Omental fat pad (tissue), 4 donors: ENCODE measurements at places on chromosomes 1 and 21.
A peak's percentile ranks its signal among the peaks of the same experiment; 100 is the strongest.

DNA sequence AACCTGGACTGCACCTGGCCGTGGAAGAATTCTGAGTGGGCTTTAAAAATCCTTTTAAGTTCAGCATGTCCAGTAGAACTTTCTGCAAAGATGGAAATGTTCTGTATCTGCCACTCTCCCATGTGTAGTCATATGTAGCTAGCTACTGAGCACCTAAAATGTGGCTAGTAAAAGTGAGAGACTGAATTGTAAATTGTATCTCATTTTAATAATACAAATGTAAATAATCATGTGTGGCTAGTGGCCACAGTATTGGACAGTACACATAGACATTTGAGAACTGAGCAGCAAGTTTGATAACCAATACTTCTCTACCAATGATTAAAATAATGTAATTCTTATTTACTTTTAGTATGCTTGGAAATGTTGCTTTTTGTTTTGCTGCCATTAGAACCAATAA is 57.3 kb downstream of the PHACTR4 start:
- DNase-seq = no peak

DNA sequence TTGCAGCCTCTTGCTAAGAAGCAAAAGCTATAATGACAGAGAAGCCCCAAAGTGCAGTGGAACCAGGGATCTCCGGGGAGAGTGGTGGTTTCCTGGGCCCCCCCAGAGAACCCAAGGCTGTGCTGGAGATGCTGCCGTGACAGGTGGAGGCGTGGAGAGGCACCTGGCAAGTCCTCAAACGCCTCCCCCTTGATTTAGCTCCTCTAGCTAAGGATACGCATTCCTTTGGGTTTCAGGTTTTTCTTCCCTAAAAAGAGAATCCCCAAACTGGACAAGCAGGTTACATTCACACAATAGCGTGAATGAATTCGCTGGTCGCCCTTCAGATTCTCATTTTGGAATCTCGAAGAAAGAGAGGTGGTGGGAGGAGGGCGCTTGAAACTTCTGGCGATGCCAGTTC is 853 bp upstream of the ATP1A1 start:
- no peak for DNase-seq

- DNase-seq = no peak
Observed at GRCh38 chr1:203305809-203306088, 430 bp downstream of the BTG2 start.

DNA sequence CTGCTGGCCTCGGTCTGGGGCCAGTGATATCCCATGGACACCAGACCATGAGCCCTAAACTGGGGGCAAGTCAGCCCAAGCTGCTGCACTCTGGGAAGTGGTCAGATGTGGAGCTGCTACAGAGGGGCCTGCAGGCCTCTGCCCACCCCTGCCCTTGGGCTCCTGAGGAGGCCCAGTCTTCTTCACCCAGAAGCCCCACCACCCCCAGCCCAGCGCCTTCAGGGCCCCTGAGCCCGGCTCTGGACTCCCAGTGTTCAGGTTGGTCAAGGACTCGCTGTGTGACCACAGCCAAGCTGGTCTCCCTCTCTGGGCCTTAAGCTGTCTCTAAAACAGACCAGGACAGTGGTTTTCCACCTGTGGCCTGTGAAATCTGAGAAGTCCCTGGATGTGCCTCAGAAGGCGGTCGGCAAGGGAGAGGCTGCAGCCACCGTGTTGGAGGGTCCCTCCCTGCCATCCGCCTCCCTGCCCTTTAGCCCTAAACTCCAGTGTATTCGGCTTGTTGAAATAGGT is 79.7 kb upstream of the TMEM51 start:
- DNase-seq = no peak

DNA sequence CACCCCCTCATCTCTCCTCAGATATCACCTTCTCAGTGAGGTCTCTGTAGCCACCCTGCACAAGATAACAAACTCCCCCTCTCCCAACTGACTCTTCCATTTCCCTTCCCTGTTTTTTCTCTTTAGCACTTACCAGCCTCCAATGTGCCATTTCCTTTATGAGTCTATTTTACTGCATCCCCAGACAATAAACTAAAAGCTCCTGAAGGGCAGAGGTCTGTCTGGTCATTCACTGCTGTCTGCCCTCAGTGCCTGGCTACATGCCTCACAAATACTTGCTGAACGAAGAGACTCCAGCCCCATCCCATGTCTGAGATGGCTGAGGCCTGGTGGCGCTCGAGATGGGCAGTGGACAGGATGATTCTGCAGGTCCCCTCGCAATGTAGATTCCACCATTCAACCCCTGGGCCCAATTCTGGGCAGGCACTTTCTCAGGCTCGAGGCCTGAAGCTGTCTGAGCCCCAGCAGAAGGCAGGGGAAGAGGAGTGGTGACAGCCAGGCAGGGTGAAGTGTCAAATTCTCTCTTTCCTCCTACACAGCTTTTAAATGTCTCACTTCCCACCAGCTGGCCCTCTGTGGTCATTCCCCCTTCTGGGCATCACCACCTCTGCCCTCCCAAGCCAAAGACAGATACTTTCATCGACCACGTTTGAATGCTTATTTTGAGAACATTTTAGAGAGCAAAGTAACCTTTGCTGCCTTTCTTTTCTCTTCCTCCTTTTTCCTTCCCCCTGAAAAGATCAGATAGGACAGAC is 6.6 kb downstream of the LRRN2 start:
- no peak for DNase-seq

DNA sequence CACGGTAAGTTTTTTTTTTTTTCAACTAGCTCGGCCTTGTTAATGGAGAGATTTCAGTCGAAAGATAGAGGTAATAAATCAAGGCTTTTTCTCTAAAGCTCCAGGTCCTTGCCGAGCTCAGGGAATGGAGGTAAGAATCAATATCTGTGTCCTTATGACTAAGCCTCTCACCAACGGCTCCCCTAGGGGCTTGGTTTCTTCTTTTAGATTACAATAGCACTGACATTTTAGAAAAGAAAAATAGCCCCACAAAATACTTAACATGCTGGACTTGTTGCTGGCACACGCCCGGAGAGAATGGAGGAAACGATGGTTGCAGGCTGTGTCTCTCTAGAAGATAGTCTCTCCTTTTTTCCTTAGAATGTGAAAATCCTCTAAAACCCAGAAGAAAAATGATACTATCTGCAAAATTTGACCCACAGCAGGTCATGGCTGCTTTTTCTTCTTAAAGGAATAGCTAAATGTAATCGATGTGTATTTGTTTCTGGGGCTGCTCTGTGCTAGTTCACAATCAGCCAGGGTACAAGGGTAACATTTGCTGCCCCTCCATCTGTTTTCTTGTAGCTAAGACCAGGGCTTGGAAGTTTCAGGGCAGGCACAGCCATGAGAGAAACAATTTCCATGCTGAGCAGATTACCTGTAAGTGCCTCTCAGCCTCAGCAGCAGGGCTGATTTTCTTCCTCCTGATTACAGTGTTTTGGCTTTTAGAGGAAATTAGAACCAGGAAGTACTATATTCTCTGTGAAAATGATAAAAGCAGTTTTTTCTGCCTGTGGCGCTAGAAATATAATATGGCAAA is 86.2 kb upstream of the GNG12 start:
- DNase-seq = no peak

DNA sequence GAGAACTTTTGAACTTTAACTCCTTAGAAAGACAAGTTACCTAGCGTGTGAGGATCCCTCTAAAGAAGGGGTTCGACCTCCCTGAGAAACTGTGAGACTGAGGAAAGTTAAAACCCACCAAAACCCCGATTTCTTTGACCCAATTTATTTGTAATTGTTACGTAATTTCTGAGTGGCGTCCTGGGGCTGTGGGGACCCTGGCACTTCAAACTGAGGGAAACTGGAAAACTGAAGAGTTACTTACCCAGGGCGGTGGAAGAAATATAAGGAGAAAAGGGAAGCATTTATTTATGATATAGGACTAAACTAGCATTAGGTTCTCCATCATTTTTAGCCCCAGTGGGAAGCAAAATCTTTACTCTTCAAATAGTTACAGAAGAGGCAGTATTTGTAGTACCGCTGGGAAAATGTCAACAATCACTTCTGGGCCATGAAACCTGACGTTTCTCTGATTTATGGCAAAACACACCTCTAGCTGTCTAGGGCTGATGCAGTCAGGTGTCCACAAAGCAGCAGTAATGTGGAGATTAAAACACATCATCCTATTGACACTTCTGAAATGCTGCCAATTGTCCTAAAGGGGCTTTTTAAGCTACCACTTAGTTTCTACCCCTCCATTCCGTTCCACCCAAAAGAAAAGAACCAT is 430 bp downstream of the S100B start:
- DNase-seq = no peak

DNA sequence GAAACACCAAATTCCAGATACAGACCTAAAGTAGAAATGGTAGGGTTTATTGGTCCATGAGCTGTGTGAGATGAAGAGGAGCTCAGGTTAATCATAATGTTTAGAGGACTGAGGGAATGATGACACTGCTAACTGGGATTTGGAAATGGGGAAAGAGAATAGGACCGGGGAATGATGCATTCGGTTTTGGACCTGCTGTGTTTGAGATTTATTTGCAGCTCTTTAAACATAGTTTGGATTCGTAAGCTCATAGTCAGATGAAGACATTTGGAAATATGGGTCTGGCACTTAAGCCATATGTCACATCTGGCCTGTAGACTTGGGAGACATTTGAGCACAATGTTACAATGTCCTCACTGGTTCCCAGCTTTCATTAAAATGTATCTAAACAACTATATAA is 127.9 kb upstream of the DUSP10 start:
- DNase-seq = no peak

GRCh38 chr1:19240673-19241538 is 10.4 kb downstream of the EMC1 start:
- no peak for DNase-seq

DNA sequence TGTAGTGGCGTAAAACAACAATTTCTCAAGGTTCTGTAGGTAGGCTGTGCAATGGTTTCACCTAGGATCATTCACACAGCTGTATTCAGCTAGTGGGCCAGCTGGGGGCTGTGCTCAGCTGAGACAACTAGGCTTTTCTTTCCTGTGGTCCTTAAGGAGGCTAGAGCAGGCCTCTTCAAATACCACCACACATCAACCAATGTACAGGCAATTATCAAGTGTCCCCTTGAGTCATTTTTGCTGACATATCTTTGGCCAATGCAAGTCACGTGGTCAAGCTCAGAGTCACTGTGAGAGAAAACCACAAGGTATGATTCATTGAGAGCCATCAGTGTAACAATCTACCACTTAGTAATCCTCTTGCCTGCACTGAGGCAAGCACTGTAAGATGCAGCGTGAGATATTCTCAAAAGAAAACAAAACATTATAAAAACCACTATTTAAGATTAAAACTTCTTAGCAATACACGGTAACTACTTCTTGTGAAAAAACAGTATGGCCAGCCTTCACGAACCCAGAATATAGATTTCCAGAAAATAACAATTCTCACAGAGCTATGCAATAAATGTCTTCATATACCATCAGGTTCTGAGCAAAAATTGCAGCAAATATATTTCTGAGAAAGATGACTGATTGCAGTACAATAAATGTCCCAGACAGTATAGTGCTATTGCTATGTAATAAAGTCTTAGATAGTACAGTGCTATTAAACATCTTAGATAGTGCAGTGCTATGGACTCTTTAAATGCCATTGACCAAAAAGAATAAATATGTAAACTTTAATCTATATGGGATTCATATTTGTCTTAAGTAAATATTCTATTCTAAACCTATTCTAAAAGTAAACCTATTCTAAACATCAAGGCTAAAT is 55.3 kb downstream of the NME7 start:
- no peak for DNase-seq

DNA sequence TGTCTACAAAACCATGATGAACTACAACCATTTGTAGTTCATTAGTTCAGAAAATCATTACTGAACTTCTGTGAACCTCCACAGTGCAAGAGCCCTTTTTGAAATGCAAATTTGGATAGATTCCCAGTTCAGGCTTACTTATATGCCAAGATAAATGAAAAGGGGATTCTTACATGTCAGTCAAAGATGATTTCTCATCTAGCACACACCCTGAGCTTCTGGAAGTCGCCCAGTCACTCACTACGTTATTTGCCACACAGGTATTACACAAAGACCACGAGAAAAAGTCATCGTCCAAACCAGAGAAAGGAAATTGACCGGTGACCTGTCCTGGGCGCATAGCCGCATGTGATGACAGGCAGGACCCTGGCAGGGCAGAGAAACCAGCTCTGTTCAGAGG is 41.8 kb downstream of the ETS2 start:
- no peak for DNase-seq

GRCh38 chr21:46210378-46211136 is 18.0 kb downstream of the LSS start:
- peak; percentile 16 for DNase-seq

- no peak for DNase-seq
Observed at GRCh38 chr1:247043406-247043805, 35.2 kb downstream of the ZNF670 start.

GRCh38 chr21:41378849-41379248 is 17.0 kb downstream of the MX2 start:
- no peak for DNase-seq

DNA sequence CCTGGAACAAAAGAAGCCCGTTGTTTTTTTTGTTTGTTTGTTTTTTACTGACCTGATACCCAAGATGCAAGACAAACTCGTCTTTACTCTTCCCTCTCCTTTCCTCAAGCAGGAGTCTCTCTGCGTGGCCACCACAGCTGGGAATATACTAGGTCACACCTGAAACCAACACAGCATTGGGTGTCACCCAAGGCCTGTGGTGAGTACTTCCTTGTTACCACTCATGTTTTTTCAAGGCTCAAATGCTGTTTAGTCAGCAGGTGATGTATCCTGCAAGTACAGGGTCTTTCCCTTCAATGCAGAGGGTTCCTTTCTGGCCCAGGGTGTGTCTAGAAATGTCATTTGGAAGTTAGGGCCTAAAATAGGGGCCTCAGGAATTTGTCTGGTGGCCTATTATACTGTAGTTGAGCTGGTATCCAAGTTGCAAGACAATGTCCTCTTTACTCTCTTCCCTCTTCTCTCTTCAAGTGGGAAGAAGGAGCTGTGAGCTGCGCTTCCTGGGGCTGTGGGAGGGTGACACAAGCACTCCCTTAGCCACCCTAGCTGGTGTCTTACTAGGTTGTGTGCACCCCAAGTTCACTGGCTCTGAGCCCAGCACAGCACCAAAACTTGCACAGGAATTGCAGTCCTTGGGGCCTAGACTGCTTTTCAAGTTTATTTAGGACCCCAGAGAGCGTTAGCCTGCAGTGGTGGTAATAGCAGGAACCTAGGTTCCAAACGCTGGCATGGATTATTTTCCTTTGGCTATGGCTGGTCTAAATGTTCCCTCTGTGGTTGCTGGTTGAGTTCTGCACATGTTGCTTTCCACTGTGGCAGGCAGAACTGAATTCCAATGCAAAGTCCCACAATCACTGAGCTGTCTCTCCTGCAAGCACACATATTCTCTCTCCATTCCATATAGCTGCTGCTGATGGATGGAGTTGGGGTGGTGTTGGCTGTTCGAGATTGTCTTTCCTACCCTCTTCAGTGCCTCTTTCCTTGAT is 91.4 kb upstream of the LYPLAL1 start:
- no peak for DNase-seq

DNA sequence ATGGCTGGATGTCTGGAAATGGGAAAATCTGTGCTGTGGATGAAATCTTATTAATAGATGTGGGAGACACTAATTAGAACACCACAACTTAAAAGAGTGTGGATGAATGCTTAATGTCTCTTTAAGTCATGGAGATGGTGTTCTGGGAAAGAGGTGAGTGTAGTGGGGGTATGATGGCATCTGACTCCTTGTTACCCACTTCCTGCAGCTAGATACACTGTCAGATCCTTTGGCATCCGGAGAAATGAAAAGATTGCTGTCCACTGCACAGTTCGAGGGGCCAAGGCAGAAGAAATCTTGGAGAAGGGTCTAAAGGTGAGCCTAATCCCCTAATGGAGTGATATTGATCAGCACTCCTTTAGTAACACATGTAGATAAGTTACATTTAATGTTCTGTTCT is 2.0 kb downstream of the RPL11 start:
- no peak for DNase-seq

- no peak for DNase-seq
Observed at GRCh38 chr21:44760376-44760775, 41.2 kb downstream of the UBE2G2 start.

- no peak for DNase-seq
Observed at GRCh38 chr1:157086299-157086698, 13.3 kb downstream of the ETV3L start.
